ENCODE measurements at places on chromosomes 7 and 10.

GRCh38 chr7:30251708-30252329, 32.6 kb upstream of the ZNRF2 start:
- DNase-seq: peak; percentile 43

DNA sequence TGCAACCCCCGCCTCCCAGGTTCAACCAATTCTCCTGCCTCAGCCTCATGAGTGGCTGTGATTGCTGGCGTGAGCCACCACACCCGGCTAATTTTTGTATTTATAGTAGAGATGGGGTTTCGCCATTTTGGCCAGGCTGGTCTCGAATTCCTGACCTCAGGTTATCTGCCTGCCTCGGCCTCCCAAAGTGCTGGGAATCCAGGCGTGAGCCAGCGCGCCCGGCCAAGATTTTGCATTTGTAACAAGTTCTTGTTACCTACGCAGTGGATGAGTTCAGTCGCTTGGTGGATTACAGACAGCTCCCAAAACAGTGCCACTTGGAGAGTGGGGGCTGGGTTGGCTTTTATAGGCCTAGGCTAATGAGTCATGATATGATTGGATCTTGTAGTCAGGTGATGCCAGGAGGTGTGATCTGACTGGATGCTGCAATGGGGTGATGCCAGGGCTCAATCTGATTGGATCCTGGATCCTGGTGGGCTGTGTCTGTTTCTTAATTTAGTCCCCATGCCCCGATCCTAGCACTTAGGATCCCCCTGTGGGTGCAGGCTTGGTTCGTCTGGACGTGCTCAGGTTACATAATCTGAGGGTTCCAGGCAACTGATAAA, 20.3 kb downstream of the SBDS start:
- DNase-seq: no peak

- DNase-seq: no peak
Measured at GRCh38 chr10:27440021-27440420, 64.1 kb upstream of the RAB18 start.

DNA sequence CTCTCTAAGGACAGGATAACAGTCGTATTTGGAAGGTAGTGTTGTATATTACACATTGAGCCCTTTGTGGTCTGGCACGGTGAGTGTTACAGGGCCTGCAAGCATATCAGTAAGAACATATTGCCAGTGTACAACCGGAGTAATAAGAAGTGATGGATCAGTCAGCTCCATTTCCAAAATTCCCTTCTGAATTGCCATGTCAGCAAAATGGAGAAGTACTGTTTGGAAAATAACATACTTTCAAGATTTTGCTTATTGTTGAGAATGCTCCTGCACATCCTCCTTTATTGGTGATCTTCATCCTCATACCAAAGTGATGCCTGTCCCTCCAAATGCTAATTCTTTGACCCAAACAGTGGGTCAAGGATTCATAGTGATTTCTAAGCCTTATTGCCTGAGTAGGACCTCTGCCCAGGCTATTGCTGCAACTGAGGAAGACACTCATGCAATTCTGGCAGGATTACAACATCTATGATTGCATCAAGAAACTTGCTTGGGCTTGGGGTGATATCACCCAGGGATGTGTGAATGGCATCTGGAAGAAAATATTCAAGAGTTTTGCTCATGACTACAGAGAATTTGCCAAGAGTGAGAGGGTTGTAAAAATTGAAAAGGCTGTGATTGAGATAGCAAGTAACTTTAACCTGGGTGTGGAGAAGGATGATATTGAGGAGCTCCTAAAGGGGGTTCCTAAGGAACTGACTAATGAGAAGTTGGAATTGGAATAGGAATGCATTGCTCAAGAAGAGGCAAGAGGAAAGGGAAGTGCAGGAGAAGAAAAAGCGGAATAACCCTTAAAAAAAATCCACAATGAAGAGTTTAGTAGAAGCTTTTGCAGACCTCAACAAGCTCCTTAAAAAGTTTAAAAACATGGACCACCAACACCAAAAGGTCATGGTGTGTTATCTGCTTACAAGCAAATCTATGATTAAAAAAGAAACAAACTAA, 452.2 kb upstream of the SORCS1 start:
- no peak for DNase-seq

DNA sequence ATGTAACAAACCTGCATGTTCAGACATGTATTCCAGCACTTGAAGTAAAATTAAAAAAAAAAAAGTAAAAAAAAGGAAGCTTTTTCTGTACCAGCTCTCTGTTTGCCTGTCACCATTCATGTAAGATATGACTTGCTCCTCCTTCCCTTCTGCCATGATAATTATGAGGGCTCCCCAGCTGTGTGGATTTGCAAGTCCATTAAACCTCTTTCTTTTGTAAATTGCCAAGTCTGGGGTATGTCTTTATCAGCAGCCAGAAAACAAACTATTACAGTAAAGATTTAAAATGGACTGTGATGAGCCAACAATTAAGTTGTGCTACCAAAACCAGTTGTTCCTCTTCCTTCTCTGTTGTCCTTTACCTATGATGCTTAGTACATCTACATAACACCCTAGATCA, 619.6 kb downstream of the ARL4A start:
- no peak for DNase-seq

GRCh38 chr7:156832195-156832877, 60.6 kb downstream of the LMBR1 start:
- DNase-seq: no peak

DNA sequence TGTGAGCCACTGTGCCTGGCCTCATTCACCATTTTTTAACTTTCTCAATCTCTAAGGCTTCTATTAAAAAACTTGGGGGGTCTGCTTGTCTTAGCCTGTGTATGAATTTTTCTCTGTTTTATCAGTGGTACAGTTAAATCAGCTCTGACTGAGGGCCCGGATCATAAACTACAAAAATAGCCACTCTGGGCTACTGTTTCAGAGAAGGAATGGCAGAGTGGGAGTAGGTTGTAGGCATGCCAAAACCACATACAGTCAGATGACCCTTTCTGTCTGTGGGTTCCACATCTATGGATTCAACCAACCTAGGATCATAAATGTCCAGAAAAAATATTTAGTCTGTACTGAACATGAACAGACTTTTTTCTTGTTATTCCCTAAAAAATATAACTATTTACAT, 21.3 kb downstream of the TBC1D12 start:
- DNase-seq: no peak

DNA sequence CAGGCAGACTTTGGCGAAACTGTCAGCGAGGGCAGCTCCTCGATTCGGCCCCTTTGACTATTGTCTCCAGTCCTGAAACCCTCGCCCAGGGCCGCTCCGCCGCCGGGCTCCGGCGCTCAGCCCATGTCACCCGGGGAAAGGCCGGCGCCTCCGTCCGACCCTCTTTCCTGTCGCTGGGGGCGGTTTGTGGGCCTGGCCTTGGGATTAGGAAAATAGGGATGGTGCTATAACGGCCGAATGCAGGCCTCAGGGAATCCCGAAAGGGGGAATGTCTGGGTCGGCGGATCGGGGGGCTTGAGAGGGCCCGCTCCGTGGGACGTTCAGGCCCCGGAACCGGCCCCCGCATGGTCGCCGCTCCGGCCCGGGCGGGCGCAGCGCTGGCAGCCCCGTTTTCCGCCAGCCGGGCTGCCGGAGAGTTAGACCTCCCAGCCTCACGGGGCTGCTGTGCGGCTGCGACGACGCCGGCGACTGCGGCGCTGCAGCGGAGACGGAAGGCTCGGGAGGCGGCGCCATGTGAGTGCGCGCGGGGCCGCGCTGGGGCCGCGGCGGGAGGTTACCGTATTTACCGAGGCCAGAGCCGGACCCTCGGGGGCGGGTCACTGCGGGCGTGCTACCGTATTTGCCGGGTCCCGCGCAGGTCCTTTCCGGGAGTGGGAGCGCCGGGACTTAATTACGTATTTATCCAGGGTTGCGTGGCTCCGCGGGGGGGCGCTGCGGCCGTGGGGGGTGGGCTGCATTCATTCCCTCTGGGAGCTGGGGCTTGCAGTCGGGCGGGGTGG, 25.9 kb downstream of the ZNF775 start:
- DNase-seq: peak; percentile 93
